K562 (cell line): ENCODE measurements at places on chromosomes 1 and 21. TPM values are rescaled to one million over a fixed set of nuclear protein-coding genes. Genes with fewer than 3 reads are reported as not detected.
A peak's percentile ranks its signal among the peaks of the same experiment; 100 is the strongest.

- peak; percentile 82 for DNase-seq
Observed at GRCh38 chr1:21269461-21270085, 20.7 kb downstream of the ECE1 start.

Gene GPR61
- not detected in 2 replicates for total RNA-seq

DNA sequence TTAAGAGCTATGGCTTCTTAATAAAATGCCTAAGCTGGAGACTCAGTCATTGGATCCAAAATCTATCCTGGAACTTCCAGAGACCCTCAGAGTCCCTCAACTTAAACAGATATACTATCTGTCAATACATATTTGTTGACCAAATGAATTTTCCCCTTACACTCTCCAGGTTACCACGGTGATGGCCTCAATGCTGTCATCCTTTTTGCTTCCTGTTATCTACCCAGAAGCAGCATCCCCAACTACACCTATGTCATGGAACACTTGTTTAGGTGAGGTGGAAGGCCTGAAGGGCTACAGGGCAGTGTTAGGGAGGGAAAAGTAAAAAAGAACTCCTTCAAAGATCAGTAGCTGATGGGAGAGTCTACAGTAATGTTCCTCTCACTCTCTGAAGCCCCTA lies 4.4 kb upstream of the C1orf56 start:
- no peak for DNase-seq

Gene AIRE
- not detected in 2 replicates for total RNA-seq

GRCh38 chr1:160905617-160905989 lies 20.6 kb upstream of the ITLN1 start:
- no peak for DNase-seq

DNA sequence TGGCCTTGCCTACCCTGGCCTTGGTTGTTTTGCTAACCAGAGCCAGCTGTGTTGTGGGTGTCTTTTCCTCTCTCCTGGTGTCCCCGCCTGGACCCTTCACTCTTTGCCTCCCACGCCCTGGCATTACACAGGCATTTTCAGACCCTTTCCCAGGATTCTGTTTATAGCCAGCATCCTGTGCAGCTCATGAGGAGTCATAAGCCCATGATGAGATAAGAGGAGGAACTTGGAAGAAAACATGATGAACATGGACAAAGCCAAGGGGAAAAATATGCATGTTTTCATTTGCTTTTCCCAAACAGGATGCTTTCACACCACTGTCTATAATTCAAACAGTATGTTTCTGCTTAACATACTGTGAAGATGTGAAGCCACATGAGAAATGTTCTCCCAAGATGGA lies 18.7 kb upstream of the WARS2 start:
- no peak for DNase-seq

Gene STK40
- total RNA-seq, result 90.1 and 94.3 TPM in 2 replicates

Gene OR6K3
- not detected in 2 replicates for total RNA-seq

GRCh38 chr1:9004700-9005394 lies 21.4 kb downstream of the SLC2A7 start:
- peak; percentile 91 for DNase-seq

- DNase-seq, result no peak
Observed at GRCh38 chr1:51651552-51651942, 34.7 kb downstream of the OSBPL9 start.

- DNase-seq, result no peak
Observed at GRCh38 chr1:44025816-44026215, 5.4 kb downstream of the SLC6A9 start.

Gene GUCA2A
- total RNA-seq, result not detected in 2 replicates

- peak; percentile 77 for DNase-seq
Observed at GRCh38 chr1:228315945-228316588, 90.6 kb downstream of the TRIM11 start.

Gene PDPN
- 0.11 and 0.25 TPM in 2 replicates for total RNA-seq

GRCh38 chr21:15159382-15160020 lies 94.7 kb upstream of the NRIP1 start:
- no peak for DNase-seq

Gene IL10
- not detected in 2 replicates for total RNA-seq

- DNase-seq, result no peak
Observed at GRCh38 chr1:92538413-92539061, 51.8 kb upstream of the GFI1 start.

DNA sequence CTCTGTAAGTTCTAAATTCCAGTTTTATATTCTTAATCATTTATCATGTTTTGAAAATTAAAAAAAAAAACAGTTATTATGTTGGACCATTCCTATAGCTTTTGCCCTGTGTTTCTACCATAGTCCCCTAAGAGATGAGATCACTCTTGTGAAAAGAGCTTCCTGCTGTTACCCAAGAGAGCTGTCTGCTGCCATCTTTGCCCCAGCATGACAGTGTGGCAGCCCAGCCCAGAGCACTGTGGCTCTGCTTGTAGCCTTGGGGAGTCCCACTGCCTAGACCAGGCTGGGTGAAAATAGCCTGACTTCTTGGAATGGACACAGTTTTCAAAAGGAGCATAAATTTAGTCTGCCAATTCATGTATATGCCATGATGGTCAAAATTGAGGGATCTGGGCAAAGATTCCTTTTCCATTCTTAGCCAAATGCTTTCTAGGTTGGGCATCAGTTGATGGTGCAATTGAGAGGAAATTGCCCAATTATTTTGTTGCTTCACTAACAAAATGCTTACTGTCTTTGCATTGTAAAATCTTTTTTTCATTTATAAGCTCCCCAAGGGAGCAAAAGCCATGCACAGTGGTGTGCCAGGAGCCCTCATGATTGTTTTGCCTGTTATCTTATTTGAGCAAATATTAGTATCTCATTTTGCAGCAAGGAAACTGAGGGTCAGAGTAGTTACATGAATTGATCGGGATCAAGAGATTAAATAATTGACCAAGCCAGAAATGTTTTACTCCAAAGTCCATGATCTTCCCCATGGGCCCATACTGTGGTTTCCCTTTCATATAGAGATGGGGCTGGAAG lies 72.8 kb downstream of the ETS2 start:
- no peak for DNase-seq

- DNase-seq, result peak; percentile 75
Observed at GRCh38 chr1:35642471-35642955, 1.2 kb upstream of the PSMB2 start.

DNA sequence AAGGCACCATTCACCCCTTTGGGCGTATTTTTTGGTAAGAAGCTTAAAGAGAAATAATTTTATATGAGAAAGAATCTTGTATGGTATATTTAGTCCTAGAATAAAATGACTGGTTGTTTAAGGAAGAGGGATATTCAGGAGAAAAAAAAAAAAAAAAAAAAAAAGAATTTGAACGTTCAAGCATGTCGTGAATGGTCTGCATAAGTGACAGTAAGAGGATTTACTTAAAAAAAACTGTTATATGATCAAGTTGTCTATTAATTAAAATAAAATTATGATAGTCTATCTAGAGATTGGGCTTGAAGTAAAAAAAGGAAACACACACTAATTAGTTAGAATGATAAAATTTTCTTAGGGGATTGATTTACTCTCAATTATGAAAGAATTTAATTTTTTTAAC lies 11.7 kb upstream of the OR14I1 start:
- DNase-seq, result no peak

GRCh38 chr1:31860581-31860980 lies 44.8 kb upstream of the SPOCD1 start:
- DNase-seq, result no peak
